CD4-positive, alpha-beta T cell treated with Interleukin-15 for 1 hour (primary cell): ENCODE measurements at places on chromosomes 6 and 20.

- no peak for DNase-seq
Observed at GRCh38 chr20:4802527-4802926, 80.8 kb downstream of the PRND start.

DNA sequence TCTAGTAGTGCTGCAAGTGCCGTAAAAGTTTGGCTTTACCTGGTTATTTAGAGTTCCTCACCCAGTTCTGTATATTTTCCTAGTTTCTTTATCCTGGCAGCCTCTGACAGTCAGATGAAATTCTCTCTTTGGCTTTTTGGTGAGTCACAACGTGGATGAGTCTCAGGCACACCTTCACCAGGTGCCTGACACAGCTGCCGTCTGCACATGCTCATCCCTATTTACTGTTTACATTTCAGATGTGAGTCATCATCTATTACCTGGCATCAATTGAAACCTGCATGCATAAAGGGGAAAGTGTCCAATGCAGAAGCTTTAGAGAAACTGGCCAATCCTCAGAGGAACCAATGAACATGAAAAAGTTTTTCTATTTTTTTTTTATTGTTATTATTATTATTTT, 33.3 kb upstream of the ADGRF4 start:
- DNase-seq = no peak

DNA sequence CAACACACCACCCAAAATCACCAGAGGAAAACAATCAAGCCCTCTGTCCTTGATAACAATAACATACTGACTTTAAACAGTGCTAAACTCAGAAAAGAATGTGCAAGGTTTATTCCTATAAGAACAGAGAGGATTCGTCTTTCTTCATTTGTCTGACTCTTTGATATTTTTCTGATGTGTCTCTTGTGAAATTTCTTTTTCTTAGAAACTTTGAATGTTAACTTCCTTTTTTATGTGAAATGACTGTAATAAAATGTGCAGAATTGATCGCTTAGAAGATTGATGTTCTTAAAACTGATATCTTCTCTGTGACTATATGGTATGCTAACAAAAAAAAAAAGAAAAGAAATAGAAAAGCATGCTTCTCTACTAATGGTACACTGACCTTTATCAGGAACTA, 947.4 kb upstream of the CITED2 start:
- DNase-seq = no peak

- no peak for DNase-seq
Observed at GRCh38 chr20:1371202-1371782, 21.6 kb downstream of the FKBP1A start.

DNA sequence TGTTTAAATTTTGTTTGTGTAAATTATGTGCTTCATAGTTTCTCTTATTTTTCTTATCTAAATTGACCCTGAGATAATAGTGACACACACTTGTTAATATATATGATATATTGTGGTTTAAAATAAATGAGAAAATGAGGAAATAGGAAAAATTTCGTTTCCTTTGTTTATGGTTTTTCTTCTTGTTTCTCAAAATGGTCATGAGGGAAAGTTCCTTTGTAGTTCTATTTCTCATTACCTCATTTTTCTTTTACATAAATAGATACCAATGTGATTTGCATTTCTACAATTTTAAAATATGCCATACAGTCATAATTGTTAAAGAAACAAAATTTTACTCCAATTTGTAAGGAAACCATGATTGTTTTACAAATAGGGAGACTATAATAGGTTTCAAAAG, 9.2 kb downstream of the OR2A4 start:
- DNase-seq = no peak

DNA sequence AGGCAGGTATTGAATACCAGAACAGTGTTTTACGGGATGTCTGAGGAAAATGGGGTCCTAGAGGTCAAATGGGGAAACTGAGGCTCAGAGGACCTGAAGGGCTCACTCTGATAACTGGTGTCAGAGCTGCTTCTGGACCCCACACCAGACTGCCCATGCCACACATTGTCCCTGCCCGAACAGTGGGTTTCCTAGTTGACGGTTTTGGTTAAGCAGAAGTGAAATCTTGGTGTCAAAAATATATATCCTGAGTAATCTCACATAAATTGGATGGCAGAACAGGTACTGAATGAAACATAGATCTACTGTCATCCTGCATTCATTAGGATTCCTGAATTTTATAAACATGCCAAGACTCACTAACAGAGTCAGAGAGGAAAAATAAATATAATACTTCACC, 16.3 kb downstream of the NOX3 start:
- no peak for DNase-seq

- no peak for DNase-seq
Observed at GRCh38 chr6:39931607-39932006, 2.7 kb downstream of the MOCS1 start.
